ENCODE measurements at places on chromosomes 11 and 22.

DNA sequence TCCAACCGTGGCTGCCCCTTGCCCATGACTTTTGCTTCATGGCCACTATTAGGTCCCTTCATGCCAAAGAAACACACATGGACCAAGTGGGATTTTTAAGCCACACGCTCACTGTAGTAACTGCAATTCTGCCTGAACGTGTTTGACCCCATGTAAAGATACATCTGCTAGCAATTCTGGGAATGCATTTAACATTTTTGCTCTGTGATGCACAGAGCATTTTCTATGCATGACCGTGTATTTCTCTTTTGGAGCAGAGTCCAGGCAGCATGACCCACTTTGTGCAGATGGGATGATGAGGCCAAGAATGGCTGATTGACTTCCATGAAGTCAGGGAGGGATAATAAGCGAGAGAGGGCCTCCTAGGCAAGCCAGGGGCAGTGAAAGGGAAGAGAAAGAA is 108.5 kb downstream of the TP53I11 start:
- DNase-seq = peak; percentile 95

DNA sequence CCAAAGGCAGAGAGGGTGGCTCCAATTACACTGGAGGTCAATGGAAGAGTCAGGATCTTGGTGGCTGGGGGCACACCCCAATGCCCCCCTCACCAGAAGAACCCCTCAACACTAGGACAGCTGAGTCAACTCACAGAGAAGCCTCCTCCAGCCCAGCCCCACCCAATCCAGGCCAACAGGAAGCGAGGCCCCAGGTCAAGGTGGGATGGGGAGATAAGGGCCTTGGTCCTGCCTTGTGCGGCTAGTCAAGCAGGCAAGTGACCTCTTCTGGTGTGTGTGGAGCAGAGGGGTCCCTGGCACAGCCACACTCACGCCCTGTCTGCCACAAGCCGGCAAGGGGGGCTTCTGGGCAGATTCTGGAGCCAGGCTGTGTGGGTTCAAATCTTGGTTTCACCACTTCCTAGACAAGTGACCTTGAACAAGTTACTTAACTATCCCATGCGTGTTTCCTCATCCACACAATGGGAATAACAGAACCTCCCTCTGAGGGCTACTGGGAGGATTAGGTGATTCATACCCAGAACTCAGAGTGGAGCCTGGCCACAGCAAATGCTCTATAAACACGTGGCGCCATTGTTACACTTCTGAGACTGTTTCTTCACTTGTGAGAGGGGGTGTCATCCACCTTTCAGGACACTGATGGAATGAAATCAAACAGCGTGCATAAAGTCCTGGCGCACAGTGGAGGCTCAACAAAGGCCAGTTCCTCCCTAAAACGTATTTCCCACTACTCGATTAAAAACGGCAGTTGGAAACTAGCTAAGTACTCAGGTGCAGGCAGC is 3.2 kb downstream of the TTLL12 start:
- peak; percentile 32 for DNase-seq

GRCh38 chr11:94000659-94001058 is 20.5 kb upstream of the HEPHL1 start:
- DNase-seq = peak; percentile 30

DNA sequence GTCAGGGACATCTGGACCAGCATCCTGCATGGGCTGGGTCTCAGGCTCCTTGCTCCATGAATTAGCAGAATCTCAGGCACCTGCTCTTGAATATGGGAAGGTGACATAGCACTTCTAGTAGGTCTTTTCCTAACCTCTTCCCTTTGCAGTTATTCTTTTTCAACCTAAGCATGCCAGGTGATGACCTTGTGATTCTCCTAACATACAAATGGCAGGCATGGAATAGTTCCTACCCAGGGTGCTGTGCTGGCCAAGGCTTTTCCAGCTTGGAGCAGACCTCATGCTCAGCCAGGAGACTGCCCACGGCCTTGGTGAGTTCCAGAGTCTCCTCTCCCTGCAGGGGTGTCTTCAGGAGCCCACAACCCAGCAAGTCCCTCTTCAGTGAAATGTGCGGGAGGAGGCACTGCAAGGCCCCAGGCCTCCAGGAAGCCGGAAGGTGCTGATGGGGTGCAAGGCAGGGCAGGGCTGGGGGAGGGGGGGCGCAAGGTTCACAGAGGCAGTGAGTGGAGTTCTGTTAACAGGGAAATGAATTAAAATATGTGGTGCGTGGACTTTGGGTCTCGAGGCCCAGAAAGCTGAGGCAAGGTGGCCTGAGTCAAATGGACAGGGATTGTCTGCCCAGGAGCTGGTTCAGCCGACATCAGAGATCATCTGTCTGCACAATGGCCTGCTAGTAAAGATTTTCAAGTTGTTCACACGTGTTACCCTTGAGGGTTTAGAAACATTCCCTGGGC is 75.9 kb upstream of the SEPTIN5 start:
- DNase-seq = no peak

DNA sequence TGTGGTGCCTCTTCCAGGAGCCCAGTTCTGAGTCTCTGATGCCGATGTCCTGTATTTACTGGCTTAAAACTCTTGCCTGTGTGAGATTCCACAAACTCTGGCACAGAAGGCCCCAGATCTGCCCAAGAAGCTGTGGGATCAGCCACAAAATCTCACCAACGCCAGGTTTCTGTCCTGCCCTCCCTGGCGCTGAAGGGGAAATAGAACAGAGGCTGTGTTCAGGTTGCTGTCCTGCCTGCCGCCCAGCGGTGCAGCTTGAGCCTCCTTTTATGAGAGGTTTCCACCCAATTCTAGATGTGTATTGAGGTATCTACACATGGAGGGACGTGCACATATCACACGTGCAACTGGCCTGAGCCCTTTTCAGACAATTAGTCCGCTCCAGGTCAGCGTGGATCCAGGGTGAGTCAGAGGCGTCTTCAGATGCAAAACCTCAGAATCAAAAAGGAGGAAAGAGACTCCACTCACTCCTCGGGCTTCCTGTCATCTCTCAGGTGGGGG is 2.2 kb downstream of the TMEM80 start:
- DNase-seq = peak; percentile 62

GRCh38 chr22:17945888-17946648 is 78.3 kb downstream of the MICAL3 start:
- DNase-seq = no peak

DNA sequence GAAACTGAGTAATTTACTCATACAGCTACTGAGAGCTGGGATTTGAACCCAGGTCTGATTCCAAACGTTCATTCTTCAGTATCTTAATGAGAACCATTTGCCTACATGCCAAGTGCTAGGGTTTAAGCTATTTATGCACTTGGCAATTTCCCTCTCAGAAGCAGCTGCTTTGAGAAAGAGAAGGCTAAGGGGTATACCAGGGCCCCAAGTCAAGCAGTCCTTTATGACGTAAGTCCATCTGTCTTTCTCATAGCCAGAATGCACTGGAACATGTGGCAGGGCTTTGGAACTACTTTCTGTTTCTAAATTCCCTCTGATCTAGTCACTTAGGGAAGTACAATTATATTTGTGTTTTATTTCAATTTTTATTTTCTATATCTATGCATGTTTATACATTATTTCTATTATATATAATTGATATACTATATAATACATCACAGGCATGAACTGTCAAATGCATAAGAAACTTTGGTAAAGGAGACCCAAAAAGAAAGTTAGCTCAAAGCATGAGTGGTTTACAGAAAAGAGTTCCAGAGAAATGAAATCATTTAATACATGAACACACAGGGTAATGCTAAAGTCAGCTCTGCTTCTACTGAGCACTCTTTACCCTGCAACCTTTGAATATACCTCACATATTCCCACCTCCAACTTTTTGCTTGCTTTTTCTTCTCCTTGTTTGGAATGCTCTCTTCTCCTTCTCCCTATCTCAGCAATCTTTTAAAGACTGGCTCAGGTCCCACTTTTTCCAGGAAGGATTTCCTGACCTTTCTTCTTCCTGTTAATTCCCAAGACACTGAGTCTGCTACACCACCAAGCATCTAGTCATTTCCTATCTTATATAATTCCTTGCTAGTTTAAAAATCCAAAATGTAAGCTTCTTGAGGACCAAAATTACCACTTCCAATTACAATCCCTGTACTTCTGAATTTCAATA is 80.5 kb upstream of the GDPD4 start:
- peak; percentile 57 for DNase-seq

- no peak for DNase-seq
Measured at GRCh38 chr11:72832301-72833082, 18.3 kb downstream of the ATG16L2 start.

DNA sequence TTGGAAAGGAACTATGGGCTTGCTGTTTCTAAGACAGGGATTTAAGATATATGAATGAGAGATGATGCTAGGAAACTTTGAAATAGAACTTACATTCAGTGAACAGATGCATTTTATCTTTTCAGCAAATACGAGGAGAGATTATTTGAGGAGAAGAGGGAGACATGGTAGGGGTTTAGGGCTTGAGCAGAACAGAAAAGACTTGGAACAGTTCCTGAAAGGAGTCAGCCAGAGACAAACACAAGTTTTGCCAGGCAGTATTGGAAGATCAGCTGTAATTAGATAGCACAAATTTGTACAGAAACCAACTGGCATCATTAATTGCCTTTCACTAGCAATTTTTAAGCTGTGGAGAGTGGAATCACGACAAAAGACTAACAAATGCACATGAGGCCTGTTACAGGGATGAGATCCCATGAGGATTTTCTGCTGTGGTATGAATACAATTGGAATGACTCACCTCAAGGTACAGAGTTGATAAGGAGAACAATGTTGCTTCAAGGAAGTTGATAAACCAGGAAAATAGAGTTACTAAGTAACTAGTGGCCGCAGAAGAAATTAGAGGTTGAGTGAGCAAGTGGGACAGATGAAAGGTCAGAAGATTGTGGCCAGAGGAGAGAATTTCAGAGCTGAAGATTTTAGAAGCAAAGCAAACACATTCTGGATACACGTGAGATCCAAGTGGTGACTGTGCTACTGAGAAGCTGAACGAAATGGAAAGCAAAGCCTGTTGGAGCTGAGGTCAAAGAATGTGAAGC is 67.9 kb downstream of the CYB5R2 start:
- DNase-seq = peak; percentile 76

- DNase-seq = no peak
Measured at GRCh38 chr22:30857791-30858190, 110.8 kb downstream of the MORC2 start.

GRCh38 chr11:118263695-118264568 is at the start of gene MPZL2:
Gene MPZL2, minus strand, starts transcription at chr11:118264297. Its CDS starts 144 bp downstream, at chr11:118264153.
- DNase-seq = no peak

GRCh38 chr11:64318766-64319761 is 1.1 kb downstream of the PRDX5 start:
- no peak for DNase-seq

GRCh38 chr22:45585437-45585755 is 82.7 kb downstream of the FBLN1 start:
- DNase-seq = peak; percentile 82

DNA sequence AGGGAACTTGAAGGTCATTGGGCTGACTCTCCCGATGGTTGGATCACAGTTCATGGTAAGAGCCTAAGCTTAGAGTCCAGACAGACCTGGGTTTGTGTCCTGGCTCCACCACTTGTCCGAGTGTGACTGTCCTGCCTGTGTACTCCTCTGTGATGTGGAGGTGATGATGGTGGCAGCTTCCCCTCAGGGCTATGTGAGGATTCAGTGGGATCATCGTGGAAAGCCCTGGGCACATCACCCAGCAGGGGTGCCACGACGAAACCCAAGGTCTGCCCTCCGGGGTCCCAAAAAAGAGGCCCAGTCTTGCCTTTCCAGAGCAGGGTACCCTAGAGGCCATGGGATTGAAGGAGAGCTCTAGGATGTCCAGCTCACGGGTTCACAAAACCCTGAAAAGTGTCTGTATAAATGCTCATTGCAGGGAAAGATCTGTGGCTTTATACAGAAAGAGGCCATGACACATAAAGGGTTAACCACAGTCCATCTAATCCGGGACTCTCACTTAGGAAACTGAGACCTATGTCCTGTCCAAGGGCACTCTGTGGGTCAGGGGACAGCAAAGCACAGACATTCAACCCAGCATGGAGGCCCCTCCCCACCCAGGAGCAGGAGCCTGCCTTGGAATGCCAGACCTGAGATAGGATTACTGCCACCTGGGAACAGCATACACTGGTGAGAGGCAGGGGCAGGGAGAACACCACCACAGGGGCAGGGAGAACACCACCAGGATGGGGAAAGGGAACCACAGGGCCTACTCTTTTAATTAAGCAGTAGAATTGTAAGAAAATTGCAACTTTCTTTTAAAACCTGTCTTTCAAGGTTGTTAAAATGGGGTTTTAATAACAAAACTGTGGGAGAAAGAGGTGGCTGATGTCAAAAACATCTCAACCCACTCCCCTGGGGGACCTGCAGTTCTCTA is 51.3 kb downstream of the IGLL5 start:
- no peak for DNase-seq

- peak; percentile 67 for DNase-seq
Measured at GRCh38 chr11:69013009-69013951, at the start of gene MRGPRF. Gene MRGPRF, minus strand, starts transcription at chr11:69013246. Its CDS starts 3,345 bp downstream, at chr11:69009901.

DNA sequence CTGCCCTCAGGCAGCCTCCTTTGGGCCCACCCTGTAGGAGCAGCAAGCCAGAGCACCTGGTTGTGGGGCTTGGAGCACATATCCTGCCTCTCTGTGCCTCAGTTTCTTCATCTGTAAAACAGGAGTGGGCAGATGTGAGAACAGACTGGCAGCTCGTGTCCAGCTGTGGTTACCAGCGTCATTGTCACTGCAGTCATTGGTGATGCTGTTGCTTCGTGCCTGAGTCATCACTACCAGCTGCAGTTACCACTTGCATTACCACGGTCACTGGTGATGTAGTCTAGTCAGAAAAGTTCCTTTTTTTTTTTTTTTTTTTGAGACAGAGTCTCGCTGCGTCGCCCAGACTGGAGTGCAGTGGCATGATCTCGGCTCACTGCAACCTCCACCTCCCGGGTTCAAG is 20.4 kb downstream of the RSPH14 start:
- DNase-seq = no peak

DNA sequence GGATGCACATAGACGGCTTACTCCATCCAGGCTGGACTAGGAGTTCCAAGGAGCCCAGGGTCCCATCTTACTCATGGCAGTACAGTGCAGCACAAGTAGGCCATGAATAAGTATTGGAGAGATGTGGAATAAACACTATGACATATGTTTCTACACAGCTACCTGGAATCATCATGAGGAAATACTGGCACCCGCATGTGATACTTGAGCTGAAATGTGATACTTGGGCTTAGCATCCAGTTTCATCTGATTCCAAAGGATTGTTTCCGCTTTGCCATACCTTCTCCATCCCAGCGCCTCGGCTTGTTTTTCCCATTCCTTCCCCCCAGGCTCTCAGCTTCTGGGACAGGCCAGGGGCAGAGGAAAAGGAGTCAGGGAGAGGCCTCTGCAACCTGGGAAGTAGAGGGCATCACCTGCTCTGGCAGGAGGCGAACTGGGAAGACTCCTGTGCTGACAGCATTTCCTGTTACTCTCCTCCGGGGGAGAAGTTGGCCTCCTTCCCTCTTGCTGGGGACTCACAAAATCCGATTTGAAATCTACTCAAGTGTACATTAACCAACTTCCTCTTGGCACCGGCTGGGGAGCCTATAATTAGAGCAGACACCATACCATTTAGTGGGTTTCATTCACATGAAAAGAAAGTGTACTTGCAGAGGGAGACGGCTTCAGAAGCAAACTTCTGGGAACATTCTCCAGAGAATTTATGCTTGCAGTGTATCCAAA is 187.8 kb downstream of the MIAT start:
- DNase-seq = peak; percentile 54

- DNase-seq = no peak
Measured at GRCh38 chr11:60280412-60280811, at the start of gene MS4A4A. Gene MS4A4A, plus strand, starts transcription at chr11:60280666. Its CDS starts 10 bp downstream, at chr11:60280676.

Measured in astrocyte (in vitro differentiated cells and primary cell).